Breast epithelium (tissue), 4 donors: ENCODE measurements at places on chromosomes 13 and 19. TPM values are rescaled to one million over a fixed set of nuclear protein-coding genes. Genes with fewer than 3 reads are reported as not detected.

The NKG7 gene
- total RNA-seq, result not detected

The IGSF23 gene
- total RNA-seq, result not detected

The GRIN3B gene
- not detected for total RNA-seq

The LGALS14 gene
- total RNA-seq, result not detected

- no peak for DNase-seq
- H3K4me3 ChIP-seq, result no peak overlapping the region
These were observed 3.3 kb upstream of the TEX29 start for GRCh38 chr13:111317042-111317550.

- H3K4me1 ChIP-seq, result peaks cover 7% of the 10 kb centered on the region
- DNase-seq, result peak; percentile 48
- no peaks in the 10 kb centered on the region for H3K36me3 ChIP-seq
These were observed at the start of gene TICAM1 for GRCh38 chr19:4831304-4831978. TICAM1 (minus strand) TSS chr19:4831712; CDS start chr19:4818377, 13,335 bp downstream.
